ENCODE measurements at places on chromosomes 3 and 15. TPM values are rescaled to one million over a fixed set of nuclear protein-coding genes. Genes with fewer than 3 reads are reported as not detected.

The SLC35G2 gene
- 8.2 TPM for total RNA-seq

The CCDC54 gene
- not detected for total RNA-seq

The WNT5A gene
- 4.4 TPM for total RNA-seq

The DHX30 gene
- 41.2 TPM for total RNA-seq

The ACTRT3 gene
- 3.7 TPM for total RNA-seq

The LXN gene
- 263 TPM for total RNA-seq
